Peyer's patch (tissue), 4 donors: ENCODE measurements at places on chromosomes 7 and 10. TPM values are rescaled to one million over a fixed set of nuclear protein-coding genes. Genes with fewer than 3 reads are reported as not detected.
A peak's percentile ranks its signal among the peaks of the same experiment; 100 is the strongest.

DNA sequence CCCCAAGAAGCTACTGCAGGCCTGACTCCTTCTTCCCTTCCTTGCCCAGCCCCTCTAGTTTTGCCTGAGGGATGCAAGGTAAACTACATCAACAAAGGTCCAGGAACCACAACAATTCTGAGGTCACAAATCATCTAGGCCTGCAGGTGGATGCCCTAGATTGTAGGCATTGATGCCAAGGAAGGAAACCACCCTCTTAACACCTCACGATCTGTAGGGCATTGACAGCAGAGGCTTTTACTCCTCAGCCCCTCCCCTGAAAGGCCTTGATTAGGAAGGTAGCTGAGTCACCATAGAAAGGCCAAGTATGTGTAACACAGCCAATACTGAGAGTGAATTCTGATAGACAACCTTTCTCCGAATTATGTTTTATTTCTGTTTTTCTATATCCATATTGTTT lies 46.7 kb upstream of the FAM3C start:
- no peak for DNase-seq
- no peak overlapping the region for H3K4me3 ChIP-seq
- H3K27me3 ChIP-seq: no peaks in the 10 kb centered on the region

DNA sequence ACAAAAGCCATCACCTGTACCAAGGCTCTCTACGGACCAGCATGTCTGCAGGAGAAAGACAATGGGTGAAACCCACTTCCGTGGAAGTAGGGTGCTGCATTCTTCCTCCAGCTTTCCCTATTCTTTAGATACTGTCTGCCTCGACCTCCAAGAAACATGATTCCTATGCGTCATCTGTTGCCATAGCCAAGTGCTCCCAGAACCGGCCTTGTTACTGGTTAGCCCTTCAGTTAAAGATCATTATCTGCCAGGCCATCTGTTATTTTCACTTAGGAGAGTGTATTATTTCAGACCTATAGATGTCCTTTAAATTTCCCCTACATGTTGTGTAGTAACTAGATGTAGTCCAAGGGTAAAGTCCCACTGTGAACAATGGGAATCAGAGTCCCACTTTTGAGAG lies 89.0 kb upstream of the KIAA1217 start:
- H3K4me1 ChIP-seq: no peaks in the 10 kb centered on the region
- H3K36me3 ChIP-seq: no peaks in the 10 kb centered on the region
- no peak overlapping the region for H3K4me3 ChIP-seq
- no peak overlapping the region for H3K27ac ChIP-seq
- no peaks in the 10 kb centered on the region for H3K27me3 ChIP-seq

GRCh38 chr7:47444376-47445098 lies 137.4 kb downstream of the TNS3 start:
- H3K36me3 ChIP-seq: no peaks in the 10 kb centered on the region
- H3K4me3 ChIP-seq: no peak overlapping the region
- no peak for DNase-seq
- H3K4me1 ChIP-seq: no peaks in the 10 kb centered on the region
- no peaks in the 10 kb centered on the region for H3K27me3 ChIP-seq

- H3K4me3 ChIP-seq: no peak overlapping the region
- H3K27ac ChIP-seq: no peak overlapping the region
- H3K4me1 ChIP-seq: no peaks in the 10 kb centered on the region
Measured at GRCh38 chr10:3745521-3745920, 39.5 kb downstream of the KLF6 start.

DNA sequence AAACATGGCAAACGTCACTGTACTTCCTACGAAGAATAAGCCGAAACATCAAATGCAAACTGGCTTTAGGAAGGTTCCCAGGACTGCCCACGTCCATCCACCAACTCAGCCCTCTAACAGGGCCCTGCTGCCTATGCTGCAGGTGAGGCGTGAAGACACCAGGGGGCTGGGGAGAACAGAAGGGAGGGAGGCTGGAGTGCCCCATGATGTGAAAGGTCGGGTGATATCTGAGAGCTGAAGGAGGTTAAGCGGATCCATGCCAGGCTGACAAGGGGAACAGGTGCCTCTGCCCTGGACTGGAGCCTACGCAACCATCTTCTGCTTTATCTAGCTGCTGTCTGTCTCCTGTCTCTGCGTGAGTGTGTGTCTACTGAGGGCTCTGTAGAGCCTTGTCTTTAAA lies 40.2 kb upstream of the ATP6V0A4 start:
- no peak for DNase-seq
- H3K27ac ChIP-seq: no peak overlapping the region
- H3K36me3 ChIP-seq: no peaks in the 10 kb centered on the region
- no peak overlapping the region for H3K4me3 ChIP-seq

DNA sequence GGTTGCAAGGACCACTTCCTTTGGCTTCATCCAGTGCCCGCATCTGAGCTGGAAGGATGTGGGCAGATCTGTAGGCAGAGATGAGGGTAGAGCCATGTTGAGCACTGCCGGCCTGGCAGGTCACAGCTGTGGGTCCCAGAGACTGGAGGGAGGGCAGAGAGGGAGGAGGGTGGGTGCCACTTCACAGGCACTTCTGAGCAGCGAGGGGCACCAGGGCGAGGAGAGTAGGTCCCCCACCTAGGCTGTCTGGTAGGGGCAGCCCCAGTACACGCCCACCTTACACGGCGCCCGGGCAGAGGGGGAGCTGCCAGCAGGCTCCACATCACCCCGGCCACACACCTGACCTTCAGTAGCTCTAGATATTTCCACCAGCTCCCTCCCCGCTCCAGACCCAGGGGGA lies 473.0 kb upstream of the FOXK1 start:
- no peaks in the 10 kb centered on the region for H3K36me3 ChIP-seq
- H3K27me3 ChIP-seq: no peaks in the 10 kb centered on the region
- H3K27ac ChIP-seq: no peak overlapping the region
- H3K4me3 ChIP-seq: no peak overlapping the region

DNA sequence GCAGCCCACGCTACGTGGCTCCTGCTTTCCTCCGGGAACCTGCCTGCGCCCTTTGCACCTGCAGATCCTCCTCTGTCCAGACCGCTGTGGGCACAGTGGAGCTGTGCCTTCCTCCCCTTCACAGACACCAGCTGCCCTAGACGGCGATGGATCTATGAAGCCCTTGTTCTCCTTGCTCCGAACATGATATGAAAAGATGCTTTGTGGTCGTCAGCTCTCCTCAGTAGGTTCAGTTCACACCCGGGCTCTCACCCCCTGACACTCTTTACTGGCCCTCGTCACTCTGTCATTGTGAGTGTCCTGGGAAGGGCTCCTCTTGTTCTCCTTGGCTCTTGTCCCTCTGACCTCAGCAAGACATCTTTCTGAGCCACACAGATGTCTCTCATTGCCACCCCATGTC lies 4.2 kb downstream of the ZNF488 start:
- peak overlapping the region; percentile 82 for H3K27ac ChIP-seq
- no peaks in the 10 kb centered on the region for H3K27me3 ChIP-seq
- no peak overlapping the region for H3K4me3 ChIP-seq

DNA sequence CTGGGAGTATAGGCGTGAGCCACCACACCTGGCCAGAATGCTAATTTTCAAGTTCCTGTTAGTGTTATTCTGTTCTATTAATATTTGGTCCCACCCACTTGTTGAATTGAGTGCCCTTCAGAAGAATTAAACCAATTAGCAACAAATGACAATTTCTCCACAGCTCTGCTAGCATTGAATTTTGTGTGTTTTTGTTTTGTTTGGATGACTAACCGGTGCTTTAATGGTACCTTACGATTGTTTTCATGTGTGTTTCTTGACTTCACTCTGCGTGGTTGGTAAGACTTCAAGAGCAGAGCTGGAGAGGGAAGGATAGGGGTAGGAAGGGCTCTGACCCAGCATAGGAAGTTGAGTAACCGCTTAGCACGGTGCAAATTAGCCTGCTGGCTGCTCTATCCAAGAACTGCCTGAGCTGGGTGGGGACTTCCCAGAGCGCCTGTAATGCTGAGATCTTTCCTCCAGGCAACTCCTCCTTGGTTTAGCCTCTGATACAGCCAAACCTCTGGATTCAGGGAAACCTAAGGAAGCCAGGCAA lies 4.6 kb downstream of the ARPC1B start:
- DNase-seq: peak; percentile 59
- H3K4me1 ChIP-seq: peaks cover 30% of the 10 kb centered on the region
- H3K27ac ChIP-seq: peak overlapping the region; percentile 79

- DNase-seq: no peak
- H3K4me3 ChIP-seq: no peak overlapping the region
- H3K27me3 ChIP-seq: no peaks in the 10 kb centered on the region
Measured at GRCh38 chr7:122988333-122988732, 7.2 kb downstream of the TAS2R16 start.

DNA sequence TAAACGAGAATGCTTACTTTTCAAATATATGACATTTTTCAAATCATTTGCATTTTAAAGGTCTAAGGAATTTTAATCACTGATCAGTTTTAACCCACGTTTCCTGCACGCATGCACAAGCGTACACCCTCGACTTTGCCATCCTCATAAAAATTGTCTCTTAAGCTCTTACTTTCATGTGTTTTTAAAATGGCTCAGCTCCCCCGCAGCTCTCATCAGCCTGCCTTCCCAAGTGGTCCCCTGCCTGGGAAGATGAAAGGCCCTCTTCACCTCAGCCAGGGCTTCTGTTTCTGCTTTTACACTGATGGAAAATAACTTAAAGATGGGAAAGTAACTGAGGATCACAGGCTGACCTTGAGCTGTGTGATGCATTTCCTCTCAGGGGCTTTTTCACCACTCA lies 131.6 kb upstream of the LSM8 start:
- no peak overlapping the region for H3K27ac ChIP-seq
- no peak for DNase-seq
- no peaks in the 10 kb centered on the region for H3K36me3 ChIP-seq
- no peaks in the 10 kb centered on the region for H3K27me3 ChIP-seq
- H3K4me3 ChIP-seq: no peak overlapping the region

DNA sequence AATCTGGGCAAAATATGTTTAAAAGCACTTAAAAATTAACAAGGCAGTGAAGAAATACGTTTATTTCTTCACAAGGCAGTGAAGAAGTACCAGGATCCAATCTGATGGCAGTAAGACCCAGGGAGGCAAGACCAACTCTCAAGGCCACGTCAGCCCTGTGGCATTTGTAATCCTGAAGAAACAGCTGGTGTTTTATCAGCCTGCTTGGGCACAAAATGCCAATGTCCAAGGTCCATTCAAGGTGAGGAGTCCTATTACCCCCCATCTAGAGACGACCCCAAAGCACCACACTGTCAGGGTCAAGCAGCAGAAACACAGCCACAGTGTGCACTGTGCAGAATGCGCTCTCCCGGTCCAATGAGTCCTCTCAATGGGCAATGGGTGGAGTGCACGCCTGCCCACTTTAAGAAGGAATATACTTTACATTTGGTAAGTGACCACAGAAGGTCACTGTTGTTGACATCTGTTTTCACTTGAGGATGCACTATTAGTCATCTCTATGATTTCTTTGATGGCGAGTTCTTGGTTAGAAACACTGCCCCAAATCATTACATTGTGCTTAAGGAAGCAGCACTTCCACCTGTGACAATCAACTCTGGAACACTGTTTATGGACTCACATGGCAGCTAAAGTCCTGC lies 12.8 kb downstream of the CPXM2 start:
- H3K27me3 ChIP-seq: no peaks in the 10 kb centered on the region
- peak overlapping the region; percentile 14 for H3K27ac ChIP-seq
- no peaks in the 10 kb centered on the region for H3K4me1 ChIP-seq

GRCh38 chr10:14487488-14487883 lies 156.8 kb upstream of the FRMD4A start:
- no peak for DNase-seq
- H3K4me1 ChIP-seq: no peaks in the 10 kb centered on the region
- H3K27ac ChIP-seq: no peak overlapping the region
- H3K27me3 ChIP-seq: no peaks in the 10 kb centered on the region
- H3K36me3 ChIP-seq: no peaks in the 10 kb centered on the region

DNA sequence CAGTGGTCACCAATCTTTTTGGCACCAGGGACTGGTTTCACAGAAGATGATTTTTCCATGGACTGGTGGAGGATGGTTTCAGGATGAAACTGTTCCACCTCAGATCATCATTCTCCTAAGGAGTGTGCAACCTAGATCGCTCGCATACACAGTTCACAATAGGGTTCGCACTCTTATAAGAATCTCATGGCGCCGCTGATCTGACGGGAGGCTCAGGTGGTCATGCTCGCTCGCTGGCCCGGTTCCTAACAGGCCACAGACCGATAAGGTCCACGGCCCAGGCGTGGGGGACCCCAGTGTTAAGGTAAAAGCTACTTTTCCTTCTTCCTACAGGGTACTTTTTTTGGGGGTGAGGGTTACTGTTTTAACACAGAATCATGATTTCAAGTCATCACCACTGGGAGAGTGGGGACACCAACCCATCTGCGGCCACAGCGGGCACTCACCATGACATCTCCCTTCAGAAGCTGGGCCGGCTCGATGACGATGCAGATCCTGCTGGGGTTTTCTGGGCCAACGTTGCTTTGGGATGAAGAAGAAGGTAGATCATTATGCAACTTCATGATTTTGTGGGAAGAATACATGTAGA lies 170.5 kb downstream of the TNS3 start:
- no peaks in the 10 kb centered on the region for H3K36me3 ChIP-seq
- H3K27ac ChIP-seq: no peak overlapping the region
- no peak overlapping the region for H3K4me3 ChIP-seq
- no peaks in the 10 kb centered on the region for H3K27me3 ChIP-seq
- H3K4me1 ChIP-seq: no peaks in the 10 kb centered on the region

- no peaks in the 10 kb centered on the region for H3K27me3 ChIP-seq
- H3K4me3 ChIP-seq: no peak overlapping the region
- peak overlapping the region; percentile 65 for H3K27ac ChIP-seq
- no peak for DNase-seq
Measured at GRCh38 chr10:121240556-121240955, 357.7 kb downstream of the FGFR2 start.

DNA sequence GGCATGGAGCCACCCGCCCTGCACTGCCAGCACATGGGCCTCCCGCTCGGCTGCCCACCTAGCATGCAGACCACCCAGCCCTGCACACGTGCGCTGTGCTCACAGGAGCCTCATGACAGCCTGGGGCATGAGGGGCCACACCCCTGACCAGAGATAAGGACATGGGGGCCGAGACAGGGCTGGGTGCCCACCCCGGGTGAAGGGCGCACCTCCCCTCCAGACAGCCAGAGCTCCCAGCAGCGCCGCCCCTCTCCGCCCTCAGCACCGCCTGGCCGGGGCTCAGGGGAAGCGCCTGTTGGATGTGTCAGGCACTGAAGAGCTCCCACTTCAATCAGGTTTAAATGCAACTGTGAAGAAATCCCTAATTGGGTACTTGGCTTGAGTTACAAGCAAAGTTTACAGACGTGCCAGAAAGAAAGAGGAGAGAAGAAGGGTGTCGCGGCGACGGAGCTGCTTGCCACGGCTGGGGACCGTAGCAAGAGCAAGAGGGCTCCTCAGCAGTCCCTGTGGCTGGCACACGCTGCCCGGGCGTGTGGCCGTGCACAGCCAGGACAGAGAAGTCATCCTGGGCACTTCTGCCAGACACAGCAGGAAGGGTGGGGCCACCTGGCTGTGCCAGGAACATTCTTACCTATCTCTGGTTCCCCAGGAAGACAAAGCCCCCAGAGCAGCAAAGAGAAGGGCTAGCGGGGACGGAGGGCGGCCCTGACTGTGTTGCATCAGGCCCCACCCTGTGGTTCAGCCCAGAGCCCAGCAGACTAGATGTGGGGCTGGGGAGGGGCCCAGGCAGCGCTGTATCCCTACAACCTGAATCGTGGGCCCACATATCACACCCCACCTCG lies 247.4 kb downstream of the ELFN1 start:
- DNase-seq: no peak
- no peak overlapping the region for H3K4me3 ChIP-seq
- H3K27me3 ChIP-seq: no peaks in the 10 kb centered on the region

Gene SSC4D
- not detected for total RNA-seq

Gene GPNMB
- 12.1 TPM for total RNA-seq

Gene PPP1R3C
- 4.1 TPM for total RNA-seq

Gene TMEM273
- 16.2 TPM for total RNA-seq

Gene SPDYE5
- not detected for total RNA-seq

Gene SHH
- 2.1 TPM for total RNA-seq

Gene COBL
- total RNA-seq: 104 TPM

Gene ZNF438
- total RNA-seq: 3.7 TPM

Gene NUTM2E
- total RNA-seq: not detected
